ENCODE measurements at places on chromosomes 11 and 22.
A peak's percentile ranks its signal among the peaks of the same experiment; 100 is the strongest.

GRCh38 chr11:11155962-11156815 lies 196.9 kb downstream of the CSNK2A3 start:
- DNase-seq, result no peak

- DNase-seq, result no peak
Observed at GRCh38 chr11:103396237-103396636, 287.0 kb downstream of the DYNC2H1 start.

DNA sequence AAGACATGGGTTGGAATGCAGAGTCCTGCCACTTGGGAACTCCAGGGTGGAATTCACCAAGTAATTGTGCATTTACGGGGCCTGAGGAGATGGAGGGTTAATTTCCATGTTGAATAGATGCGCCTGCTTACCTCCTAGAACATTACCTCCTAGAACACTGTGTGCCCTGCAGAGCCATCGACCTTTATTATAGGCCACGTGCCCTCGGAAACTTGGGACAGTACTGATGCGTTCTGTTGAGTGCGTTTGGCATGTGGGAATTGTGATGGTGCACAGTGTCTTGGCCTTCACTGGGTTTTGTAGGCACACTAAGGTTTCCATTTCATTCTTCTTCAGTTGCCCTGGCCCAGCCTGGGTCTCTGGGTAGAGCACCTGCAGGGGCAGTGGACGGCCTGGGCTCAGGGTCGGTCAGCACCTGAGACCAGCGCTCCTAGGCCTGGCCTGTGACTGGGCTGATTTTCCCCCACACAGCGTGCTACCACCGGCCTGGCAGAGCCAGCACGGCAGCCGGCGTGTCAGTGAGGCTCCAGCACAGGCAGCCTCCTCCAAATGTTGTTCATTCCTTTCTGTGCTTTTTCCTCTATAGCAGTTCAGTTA lies 12.7 kb downstream of the TRMU start:
- no peak for DNase-seq

DNA sequence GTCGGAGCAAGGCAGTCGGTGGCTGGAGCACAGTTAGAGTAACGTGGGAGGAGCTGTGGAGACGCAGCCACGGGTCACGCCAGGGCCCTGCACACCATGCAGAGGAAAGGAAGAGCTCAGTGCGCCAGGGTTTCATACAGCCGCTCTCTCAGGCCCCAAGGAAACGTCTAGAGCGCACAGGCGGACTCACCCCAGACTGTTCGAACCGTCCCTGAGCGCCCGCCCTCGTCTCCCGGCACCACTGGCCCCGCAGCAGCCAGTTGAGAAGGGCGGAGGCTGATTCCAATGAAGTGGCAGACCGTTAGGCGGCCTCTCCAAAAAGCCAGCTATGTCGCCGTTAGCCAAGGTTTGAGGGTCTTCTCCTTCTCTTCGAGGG lies 483 bp upstream of the HYLS1 start:
- DNase-seq, result no peak

DNA sequence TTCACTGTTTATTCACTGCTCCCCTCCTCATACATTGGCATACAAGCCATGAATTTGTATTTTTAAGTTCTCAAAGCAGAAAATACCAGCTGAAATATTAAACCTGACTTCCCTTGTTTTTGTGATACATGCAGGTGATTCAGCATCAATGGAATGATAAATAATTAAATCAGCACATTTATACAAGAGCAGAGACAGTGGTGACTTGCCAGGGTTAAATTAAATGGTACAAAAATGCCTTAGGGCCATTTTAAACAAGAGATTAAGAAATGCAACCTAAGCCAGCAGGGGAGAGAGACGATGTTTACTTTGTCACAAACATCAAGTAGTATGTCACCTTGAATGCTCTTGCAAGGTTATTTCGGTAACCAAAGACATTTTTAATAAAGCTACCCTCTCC lies 95.9 kb upstream of the DDI1 start:
- DNase-seq, result no peak

- DNase-seq, result no peak
Observed at GRCh38 chr11:118883368-118884071, at the start of gene CXCR5. CXCR5 (plus strand) TSS chr11:118883892; CDS start chr11:118883942, 50 bp downstream.

- no peak for DNase-seq
Observed at GRCh38 chr11:76578654-76579055, 91.9 kb downstream of the LRRC32 start.

GRCh38 chr11:117375960-117376359 lies 48.3 kb downstream of the CEP164 start:
- DNase-seq, result no peak

DNA sequence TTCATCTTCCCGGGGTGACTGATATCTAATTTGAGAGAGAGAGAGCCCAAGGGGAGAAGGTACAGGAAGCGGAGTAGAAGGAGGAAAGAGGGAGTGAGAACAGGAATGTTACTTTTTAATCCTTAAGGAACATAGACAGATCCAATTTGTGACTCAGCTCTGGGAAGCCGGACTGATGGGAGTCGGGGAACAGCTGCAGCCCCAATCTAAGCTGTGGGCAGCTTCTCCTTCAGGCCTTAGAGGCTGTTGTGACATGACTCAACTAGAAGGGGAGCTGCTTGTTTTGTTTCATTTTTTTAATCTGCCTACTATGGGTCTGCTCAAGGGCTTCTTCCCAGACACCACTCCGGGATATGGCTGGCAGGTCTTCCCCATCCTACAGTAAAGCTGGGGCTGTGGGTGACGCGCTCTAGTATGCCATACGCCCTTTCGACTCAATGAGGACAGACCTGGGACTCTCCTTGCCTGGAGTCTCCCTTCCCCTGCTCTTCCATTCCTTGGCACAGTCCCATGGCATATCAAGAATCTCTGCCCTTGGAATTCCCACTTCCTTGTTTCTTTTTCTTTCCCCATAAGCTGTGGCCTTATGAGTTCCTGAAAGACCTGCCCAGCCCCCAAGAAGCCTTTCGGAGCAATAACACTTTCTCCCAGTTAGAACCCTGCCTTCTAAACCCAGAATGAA lies 103.3 kb upstream of the AKIP1 start:
- DNase-seq, result no peak

GRCh38 chr11:100459811-100460210 lies 227.3 kb upstream of the ARHGAP42 start:
- DNase-seq, result no peak

GRCh38 chr11:114078423-114078822 lies 18.9 kb downstream of the ZBTB16 start:
- DNase-seq, result no peak

DNA sequence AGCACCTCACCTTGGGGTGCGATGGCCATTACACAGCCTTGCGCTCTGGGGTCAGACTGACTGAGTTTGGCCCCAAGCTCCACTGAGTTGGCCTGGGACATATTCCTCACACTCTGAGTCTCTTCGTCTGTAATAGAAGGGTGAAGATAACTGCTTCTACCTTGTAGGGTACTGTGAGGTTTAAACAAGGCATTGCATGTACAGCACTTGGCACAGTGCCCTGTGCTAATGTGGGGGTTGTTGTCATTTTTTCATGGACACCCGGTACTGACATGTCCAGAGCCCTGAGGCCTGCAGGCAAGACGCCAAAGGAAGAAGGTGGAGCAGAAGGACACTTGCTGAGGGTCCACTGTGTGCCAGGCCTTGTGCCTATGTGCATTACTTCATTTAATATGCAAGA lies 50.7 kb downstream of the OTOG start:
- DNase-seq, result no peak

DNA sequence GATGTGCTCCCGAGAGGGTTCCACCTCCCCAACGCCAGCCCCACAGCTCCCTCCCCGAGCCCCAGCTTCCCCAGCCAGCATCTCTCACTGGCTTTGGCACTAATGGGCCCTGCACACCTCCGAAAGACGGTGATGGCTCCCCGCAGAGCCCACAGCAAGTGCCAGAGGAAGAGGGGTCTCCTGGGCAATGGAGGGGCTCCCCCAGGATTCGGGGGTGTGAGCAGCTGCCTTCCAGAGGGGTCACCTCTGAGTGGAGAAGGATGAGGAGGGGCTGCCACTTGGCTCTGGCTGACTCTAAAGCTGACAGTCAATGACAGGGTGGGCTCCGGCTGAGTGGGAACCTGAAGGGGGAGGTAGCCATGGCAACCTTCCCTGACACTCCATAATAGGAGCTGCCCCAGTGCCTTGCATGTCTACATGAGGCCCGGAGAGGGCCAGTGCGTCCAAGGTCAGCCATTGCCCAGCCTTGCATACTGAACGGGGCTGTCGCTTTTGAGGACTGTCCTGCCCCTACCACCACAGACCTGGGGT lies 98.6 kb upstream of the SYT13 start:
- no peak for DNase-seq

GRCh38 chr11:78364128-78364751 lies 53.4 kb downstream of the GAB2 start:
- no peak for DNase-seq

DNA sequence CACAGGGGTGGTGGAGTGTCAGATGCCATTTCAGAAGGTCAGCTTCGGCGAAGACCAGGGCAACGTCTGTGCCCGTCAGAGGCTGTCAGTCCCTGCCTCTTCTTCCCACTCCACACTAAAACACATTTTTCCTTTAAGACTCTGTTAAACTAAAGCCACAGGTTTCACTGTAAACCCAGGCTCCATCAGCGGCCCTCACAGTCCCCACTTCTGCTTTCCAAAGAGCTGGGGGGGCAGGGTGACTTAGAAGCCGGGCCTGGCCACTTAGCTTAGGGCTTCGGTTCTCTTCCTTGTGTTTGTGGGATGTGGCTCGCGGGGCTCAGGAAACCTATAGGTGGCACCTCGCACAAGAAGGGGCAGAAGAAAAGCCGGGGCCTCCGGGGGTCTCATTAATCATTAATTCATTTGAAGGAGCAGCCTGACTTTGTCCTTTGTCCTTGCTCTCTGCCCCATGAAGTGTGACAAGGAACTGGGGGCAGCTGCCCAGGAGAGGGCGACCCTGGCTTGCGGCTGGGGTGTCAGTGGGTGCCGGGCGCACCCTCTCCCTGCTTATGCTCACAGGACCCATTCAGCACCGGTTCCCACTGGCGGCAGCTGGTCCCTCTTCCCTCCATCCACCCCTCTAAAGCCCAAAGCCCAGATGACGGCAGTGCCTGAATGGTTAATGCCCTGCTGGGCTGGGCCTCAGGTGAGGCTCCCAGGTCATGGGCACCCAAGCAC lies 4.1 kb downstream of the SLC25A45 start:
- peak; percentile 40 for DNase-seq

DNA sequence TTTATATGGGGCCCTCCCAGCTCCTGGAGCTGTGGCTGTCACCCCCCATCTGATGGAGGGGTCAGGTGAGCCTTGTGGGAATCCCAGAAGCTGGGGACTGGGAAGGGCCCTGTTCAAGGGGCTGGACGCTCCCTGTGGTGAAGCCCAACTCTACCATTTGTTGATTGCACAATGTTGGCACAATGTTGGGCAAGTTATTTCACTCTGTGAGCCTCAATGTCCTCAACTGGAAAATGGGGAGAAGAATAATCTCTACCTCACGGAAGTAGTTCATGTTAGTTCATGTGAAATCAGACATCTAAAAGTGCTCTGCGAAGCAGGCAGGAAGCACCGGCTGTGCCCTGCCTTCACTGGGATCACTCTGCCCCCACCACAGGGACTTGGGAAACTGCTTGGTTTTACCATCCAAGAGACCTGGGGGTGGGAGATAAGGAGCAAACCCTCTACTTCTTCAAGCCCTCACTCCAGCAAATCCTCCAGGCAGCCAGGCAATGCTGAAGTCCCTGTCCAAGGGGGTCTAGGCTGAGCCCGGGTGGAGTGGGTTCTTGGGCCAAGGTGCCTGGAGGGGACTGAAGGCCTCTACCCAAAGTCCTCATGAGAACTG lies 715 bp upstream of the PRR5 start:
- no peak for DNase-seq

DNA sequence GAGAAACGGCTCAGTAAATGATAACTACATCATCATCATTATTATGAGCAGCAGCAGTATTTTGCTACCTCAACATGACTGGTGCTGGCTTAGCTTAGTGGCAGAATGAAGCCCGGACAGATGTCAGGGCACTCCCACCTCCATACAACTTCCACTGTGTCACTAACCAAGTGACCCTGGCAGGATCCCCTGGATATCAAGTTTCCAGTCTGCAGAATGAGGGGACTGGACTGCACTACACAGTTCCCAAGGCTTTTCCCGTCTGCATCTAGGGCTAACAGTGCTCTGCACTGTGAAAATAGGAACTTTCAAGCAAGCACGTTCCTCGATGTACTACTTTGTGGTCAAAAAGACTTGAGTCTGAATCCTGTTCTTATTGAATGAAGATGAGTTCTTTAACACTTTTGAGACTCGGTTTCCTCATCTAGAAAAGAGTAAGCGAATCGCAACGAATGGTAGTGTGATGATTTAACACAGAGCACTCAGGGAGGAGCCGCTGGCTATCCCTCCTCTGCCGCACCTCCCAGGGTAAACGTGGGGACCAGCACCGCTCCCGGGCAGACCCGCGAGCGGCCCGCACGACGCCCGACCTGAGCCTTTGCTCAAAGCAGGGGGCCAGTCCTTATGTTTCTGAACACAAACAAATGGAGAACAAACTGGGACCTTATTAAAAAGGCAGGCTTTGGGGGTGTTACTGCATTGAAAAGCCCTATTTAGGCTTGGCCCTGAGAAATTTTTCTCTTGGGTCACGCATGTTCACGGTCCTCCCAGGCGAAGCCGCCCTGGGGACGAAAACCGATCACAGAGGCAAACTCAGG lies 910 bp downstream of the CLTCL1 start:
- no peak for DNase-seq

DNA sequence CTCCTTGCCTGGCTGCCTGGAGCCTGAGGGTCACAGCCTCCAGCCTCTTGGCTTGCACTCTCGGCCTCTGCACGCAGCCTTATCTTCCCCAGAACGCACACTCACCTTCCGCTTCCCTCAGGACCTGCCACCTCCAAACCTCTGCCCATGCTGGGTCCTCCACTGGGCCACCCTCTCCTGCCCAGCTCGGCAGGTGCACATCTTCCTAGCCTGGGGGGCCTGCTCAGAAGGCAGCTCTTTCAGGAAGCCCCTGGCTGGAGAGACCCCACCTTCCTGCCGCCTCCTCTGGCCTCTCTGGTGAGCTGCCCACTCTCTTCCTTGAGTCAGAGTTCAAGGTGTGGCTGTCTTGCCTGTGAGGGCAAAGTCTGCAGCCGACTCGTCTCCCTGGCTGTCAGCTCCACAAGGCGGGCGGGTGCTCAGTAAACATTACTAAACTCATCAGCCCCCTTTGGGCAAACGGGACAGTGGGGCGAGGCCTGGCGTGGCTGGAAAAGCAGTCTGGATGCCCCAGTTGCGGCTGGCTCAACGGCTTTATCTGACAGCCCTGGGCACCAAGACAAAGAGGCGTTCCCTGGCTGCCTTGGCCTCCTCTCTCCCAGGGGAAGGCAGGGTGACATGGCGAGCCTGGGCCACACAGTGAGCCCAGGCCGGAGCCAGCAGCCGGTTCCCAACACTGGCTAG lies 1.7 kb upstream of the LINC01488 start:
- no peak for DNase-seq

GRCh38 chr22:20437613-20438426 lies at the start of gene SCARF2:
SCARF2 (minus strand) TSS chr22:20437825; CDS start chr22:20437754, 71 bp downstream.
- DNase-seq, result no peak

GRCh38 chr11:116427903-116428637 lies 344.7 kb downstream of the BUD13 start:
- no peak for DNase-seq

DNA sequence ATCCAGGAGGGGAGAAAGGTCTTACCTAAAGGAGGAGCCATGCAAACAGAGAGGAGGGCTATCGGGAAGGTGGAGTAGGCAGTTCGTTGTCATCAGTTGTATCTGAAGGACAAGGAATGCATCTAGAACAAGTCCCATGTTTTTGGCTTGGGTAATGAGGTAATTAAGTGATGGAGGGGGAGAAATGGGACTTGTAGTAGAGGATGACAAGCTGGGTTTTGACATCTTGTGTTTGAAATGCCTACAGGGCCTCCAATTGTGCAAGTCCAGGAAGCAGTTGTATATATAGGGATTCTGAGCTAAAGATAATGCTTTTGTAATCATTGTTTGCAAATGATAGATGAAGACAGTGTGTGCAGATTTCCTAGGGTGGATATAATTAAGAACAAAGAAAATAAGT lies 622.8 kb downstream of the NTM start:
- no peak for DNase-seq

Measured in SIG-M5 (cell line).